Pulmonary artery endothelial cell (primary cell): ENCODE measurements at places on chromosomes 4 and X. TPM values are rescaled to one million over a fixed set of nuclear protein-coding genes. Genes with fewer than 3 reads are reported as not detected.

Gene PCDH7
- 6.8 and 19.7 TPM in 2 replicates for total RNA-seq

Gene GPC4
- not detected in 2 replicates for total RNA-seq

Gene BTK
- 0.07 TPM in 1 of 2 replicates, not detected in the other for total RNA-seq

Gene MAGEE2
- total RNA-seq, result not detected in 2 replicates

Gene MAP7D2
- 0.04 and 0.07 TPM in 2 replicates for total RNA-seq

Gene ERAS
- not detected in 2 replicates for total RNA-seq

Gene ABCD1
- 9.5 and 9.6 TPM in 2 replicates for total RNA-seq

Gene SAGE1
- not detected in 2 replicates for total RNA-seq

Gene HPGDS
- not detected in 2 replicates for total RNA-seq

Gene IL2RG
- not detected in 2 replicates for total RNA-seq

Gene ARAP2
- total RNA-seq, result 0.14 and 0.33 TPM in 2 replicates

Gene PDE5A
- total RNA-seq, result 6.4 and 12.6 TPM in 2 replicates

Gene CXXC4
- under 0.01 and 0.04 TPM in 2 replicates for total RNA-seq

Gene MID1
- total RNA-seq, result 11.4 and 19.9 TPM in 2 replicates

Gene TREX2
- total RNA-seq, result 0.73 and 1.0 TPM in 2 replicates

Gene ADH1C
- not detected in 2 replicates for total RNA-seq

Gene SPIN2A
- 0.20 and 0.21 TPM in 2 replicates for total RNA-seq

Gene MAP9
- total RNA-seq, result 0.04 and 0.07 TPM in 2 replicates

Gene DGKK
- under 0.01 TPM in 1 of 2 replicates, not detected in the other for total RNA-seq

Gene TMEM154
- 6.1 and 9.1 TPM in 2 replicates for total RNA-seq

Gene RAB40A
- total RNA-seq, result not detected in 2 replicates

Gene SMAD1
- 50.6 and 55.1 TPM in 2 replicates for total RNA-seq

Gene PDGFC
- 9.8 and 11.7 TPM in 2 replicates for total RNA-seq

Gene PCDH18
- 0.07 and 0.21 TPM in 2 replicates for total RNA-seq

Gene GUCY1B1
- 0.20 TPM in 1 of 2 replicates, not detected in the other for total RNA-seq

Gene MND1
- total RNA-seq, result 2.9 and 6.0 TPM in 2 replicates

Gene CT45A5
- total RNA-seq, result not detected in 2 replicates

Gene HSFX3
- total RNA-seq, result not detected in 2 replicates

Gene DNAAF6
- total RNA-seq, result not detected in 2 replicates

Gene LINC00632
- total RNA-seq, result 0.46 and 0.59 TPM in 2 replicates

Gene RAI2
- 0.13 and 0.35 TPM in 2 replicates for total RNA-seq

Gene LDB2
- 150 and 155 TPM in 2 replicates for total RNA-seq

Gene NEXMIF
- total RNA-seq, result under 0.01 TPM in 1 of 2 replicates, not detected in the other

Gene F8A2
- not detected in 2 replicates for total RNA-seq

Gene GABRA4
- not detected in 2 replicates for total RNA-seq

Gene ZIC3
- not detected in 2 replicates for total RNA-seq

Gene SPANXA2
- total RNA-seq, result not detected in 2 replicates

Gene CSAG2
- total RNA-seq, result not detected in 2 replicates

Gene ZAR1
- total RNA-seq, result not detected in 2 replicates

Gene FSTL5
- total RNA-seq, result under 0.01 TPM in 1 of 2 replicates, not detected in the other

Gene UGT2B11
- not detected in 2 replicates for total RNA-seq

Gene POF1B
- 0.40 and 0.92 TPM in 2 replicates for total RNA-seq

Gene CXorf65
- total RNA-seq, result not detected in 2 replicates

Gene ATP1B4
- total RNA-seq, result not detected in 2 replicates

Gene GSX2
- total RNA-seq, result not detected in 2 replicates

Gene TASL
- total RNA-seq, result not detected in 2 replicates

Gene SHROOM3
- total RNA-seq, result 3.3 and 8.1 TPM in 2 replicates

Gene RIBC1
- 0.26 and 0.32 TPM in 2 replicates for total RNA-seq

Gene PAGE2B
- not detected in 2 replicates for total RNA-seq

Gene SMIM43
- total RNA-seq, result 0.04 and 0.26 TPM in 2 replicates

Gene SORCS2
- total RNA-seq, result 0.11 TPM in 1 of 2 replicates, not detected in the other

Gene DDX53
- not detected in 2 replicates for total RNA-seq

Gene SMIM10
- 1.3 and 2.2 TPM in 2 replicates for total RNA-seq

Gene FBXO8
- 17.0 and 29.3 TPM in 2 replicates for total RNA-seq

Gene NAT8L
- total RNA-seq, result 0.07 and 0.20 TPM in 2 replicates

Gene TDO2
- total RNA-seq, result not detected in 2 replicates

Gene TMEM150C
- 4.4 and 6.9 TPM in 2 replicates for total RNA-seq

Gene ARL9
- total RNA-seq, result 0.07 TPM in 2 replicates

Gene STK26
- total RNA-seq, result 0.33 and 7.7 TPM in 2 replicates
